DMS 273 treated with DMSO at 0.1 percent for 48 hours (cell line): ENCODE measurements at places on chromosomes 13 and 19.

DNA sequence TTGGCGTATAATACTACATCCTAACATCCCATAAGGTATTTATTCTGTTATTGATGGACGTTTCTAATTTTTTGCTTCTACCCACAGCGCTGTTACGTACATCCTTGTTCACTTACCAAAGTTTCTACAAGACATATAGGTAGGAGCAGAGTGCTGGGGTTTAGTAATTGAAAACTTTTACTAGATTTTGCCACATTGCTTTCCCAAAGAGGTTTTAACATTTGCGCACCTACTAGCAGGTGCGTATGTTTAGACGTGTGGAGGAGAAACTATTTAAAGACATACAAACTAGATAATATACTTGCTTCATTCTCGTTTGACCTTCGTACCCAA, 559 bp upstream of the RPL21 start:
- no peak for DNase-seq

DNA sequence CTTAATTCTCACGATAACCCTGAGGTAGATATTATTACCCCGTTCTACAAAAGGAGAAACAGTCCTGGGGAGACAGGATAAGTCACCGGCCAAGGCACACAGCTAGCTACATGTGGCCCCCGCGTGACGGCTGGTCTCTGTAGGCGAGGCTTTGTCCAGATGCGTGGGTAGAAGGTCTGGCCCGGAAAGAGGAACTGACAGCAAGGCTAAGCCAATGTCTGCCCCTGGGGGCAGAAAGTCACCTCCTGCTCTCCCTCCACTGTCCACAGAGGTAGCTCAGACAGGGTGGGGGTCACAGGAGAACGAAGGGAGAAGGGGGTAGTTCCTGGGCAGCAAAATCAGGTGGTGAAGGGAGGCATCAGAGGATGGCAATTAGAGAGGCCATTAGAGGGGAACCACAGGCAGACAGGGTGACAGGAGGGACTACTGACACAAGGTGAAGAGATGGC, 1.8 kb downstream of the APOC4 start:
- no peak for DNase-seq

- DNase-seq = no peak
Observed at GRCh38 chr19:11861301-11861700, 12.8 kb downstream of the ZNF439 start.

- DNase-seq = no peak
Observed at GRCh38 chr19:307793-308420, 16.7 kb upstream of the PLPP2 start.

GRCh38 chr13:49559006-49559405, 26.4 kb downstream of the RCBTB1 start:
- no peak for DNase-seq

DNA sequence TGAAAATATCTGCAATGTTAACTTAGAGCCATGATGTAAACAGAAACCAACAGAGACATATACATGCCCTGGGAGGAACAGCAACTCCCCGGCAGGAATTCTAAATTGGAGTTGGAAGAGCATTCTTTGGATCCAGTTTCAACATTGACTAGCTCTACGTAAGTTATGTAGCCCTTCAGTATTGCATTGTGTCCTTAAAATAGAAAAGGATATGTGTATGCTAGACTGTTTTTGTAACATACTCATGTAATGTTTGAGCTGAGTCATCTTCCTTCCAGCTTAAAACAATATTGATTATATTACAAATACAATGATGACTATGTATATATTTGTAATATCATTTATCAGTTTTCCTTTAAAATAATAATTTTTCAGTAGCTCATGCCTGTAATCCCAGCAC, 1422.2 kb upstream of the PCDH20 start:
- no peak for DNase-seq
